ENCODE measurements at places on chromosomes 1 and 21. TPM values are rescaled to one million over a fixed set of nuclear protein-coding genes. Genes with fewer than 3 reads are reported as not detected.

Gene RHBG
- total RNA-seq, result 2.8 TPM

- DNase-seq, result no peak
Observed at GRCh38 chr1:88685259-88685620, 1.2 kb downstream of the PKN2 start.

DNA sequence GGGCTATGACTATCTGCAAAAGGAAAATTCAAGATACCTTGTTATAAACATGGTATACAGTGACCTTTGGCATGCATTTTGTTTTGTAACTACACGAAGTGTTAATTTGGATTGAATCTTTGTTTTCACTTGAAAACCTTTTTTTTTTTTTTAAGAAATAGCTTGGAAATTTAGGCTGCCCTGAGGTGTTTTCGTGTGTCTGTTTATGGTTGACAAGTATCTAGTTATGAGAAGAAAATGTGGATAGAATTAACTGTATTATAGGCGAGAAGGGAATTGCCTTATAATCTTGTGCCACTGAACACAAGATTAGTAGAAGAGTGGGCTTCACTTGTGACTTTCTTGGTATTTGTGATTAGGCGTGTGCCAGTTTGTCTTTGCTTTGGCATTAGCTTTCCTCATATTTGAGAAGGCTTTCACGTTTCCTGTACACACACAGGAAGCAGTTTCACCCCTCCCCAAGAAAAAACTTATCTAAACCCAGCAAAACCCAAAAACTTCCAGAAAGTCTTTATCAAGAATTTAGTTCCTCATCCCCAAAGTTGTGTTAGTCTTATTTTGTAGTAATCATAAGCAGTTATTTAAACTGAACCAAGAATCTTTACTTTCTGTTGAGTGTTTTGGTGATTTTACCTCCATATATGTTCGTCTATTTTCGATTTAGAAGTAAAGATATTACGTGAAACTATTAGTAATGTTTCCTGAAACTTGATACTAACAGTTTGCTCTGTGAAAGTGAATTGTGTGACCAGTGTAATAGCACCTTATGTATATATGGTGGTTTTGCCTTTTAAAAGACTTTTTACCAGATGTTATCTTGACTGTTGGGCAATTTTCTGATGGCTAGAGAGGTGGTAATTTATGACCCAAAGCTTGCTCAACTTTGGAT, 3.8 kb downstream of the DYRK1A start:
- DNase-seq, result no peak

- DNase-seq, result no peak
Observed at GRCh38 chr1:186300056-186300455, 75.0 kb downstream of the TPR start.

DNA sequence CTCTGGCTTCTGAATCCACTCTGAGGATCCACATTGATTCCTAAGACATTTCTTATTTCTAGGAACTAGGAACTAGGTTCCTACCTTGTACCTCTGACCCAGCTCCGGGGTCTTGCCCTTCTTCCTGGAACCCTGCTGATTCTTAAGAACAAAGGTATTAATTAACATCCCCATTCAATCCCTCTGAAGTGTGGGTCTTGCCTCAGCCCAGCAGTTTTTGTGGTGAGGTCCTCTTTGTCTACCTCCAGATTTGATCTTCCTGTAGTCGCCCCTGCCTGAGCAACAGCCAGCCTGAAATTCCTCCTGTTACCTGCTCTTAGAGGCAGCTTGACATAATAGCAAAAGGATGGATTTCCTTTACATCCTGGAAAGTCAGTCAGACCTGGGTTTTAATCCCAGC, 46.7 kb upstream of the CAMK1G start:
- DNase-seq, result no peak
